ENCODE measurements at places on chromosomes 2 and 18.

GRCh38 chr18:70693246-70693645 lies 404.4 kb downstream of the SOCS6 start:
- no peak for DNase-seq

- DNase-seq = no peak
Measured at GRCh38 chr2:55213822-55214221, 18.3 kb downstream of the CLHC1 start.

GRCh38 chr18:5463831-5464230 lies 80.0 kb downstream of the EPB41L3 start:
- DNase-seq = no peak

- DNase-seq = no peak
Measured at GRCh38 chr2:239721531-239721930, 303.6 kb downstream of the NDUFA10 start.

DNA sequence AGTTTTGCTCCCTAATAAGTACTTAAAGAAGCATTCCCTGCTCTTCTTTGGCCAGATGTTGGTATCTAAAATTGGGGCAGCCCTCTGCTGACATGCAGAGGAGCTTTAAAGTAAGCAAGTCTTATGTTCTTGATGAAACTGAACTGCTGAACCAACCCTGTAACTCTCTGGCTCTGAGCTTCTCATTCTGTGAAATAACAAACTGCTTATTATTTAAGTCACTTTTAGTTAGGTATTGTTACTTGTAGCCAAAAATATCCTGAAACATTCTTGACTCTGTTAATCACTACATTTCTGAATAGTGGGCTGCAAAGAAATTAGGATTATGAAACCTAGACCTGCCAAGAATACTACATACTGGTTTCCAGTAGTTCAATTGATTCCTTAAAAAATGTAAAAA lies 15.5 kb downstream of the PPP3R1 start:
- no peak for DNase-seq

DNA sequence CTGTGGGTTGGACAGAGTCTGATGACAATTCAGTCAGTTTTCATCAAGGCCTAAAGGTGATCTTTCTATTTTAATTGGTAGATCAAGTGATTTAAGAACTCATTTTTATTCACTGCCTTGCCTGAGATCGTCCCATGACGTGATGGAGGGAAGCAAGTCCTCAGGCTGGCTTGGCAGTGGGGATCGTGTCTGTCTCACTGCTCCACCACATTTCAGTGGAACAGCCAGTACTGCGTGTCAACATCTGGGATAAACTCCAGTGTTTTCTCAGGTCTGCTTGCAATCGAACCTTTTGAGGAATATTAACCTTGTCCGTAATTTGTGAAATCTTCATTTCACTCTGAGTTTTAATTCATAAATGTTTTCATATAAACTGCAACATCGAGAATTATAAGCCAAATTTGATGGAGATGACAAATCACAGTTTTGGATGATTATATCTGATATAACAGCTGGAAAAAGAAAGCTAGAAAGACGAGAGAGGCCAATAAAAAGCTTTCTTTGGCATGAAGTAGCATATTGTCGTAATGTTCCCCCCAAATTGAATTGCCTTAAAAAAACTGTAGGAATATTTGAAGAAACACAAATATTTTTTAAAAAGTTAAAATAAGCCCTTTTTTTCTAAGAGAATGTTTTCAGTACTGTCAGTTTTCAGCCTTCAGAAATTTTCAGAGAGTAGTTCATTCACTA lies 414.7 kb upstream of the SPRED2 start:
- DNase-seq = no peak

- DNase-seq = no peak
Measured at GRCh38 chr2:241804326-241805229, 4.4 kb upstream of the NEU4 start.

GRCh38 chr2:226131299-226131784 lies 668.3 kb downstream of the IRS1 start:
- no peak for DNase-seq

DNA sequence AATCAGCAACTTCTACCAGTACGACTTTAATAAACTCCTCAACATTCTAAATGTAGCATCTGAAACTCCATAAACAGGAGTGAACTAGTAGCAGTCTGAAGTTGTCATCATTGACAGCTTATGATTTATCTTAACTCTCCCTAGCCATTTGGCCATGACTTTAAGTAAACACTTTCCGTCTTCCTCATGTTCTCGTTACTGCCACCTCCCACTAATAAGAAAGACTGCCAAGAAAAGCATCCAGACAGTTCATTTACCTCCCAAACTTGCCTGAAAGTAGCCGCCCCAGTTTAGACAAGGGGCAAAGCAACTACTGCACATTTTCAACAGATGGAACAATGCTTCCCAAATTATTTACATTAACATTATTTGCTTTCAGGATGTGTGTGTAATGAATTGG lies 287.5 kb downstream of the OSR1 start:
- no peak for DNase-seq

GRCh38 chr2:194867328-194867727 lies 789.7 kb upstream of the SLC39A10 start:
- no peak for DNase-seq

- DNase-seq = no peak
Measured at GRCh38 chr2:176956791-176957190, 255.8 kb upstream of the HNRNPA3 start.

GRCh38 chr2:54497763-54498680 lies 41.9 kb downstream of the SPTBN1 start:
- DNase-seq = no peak

DNA sequence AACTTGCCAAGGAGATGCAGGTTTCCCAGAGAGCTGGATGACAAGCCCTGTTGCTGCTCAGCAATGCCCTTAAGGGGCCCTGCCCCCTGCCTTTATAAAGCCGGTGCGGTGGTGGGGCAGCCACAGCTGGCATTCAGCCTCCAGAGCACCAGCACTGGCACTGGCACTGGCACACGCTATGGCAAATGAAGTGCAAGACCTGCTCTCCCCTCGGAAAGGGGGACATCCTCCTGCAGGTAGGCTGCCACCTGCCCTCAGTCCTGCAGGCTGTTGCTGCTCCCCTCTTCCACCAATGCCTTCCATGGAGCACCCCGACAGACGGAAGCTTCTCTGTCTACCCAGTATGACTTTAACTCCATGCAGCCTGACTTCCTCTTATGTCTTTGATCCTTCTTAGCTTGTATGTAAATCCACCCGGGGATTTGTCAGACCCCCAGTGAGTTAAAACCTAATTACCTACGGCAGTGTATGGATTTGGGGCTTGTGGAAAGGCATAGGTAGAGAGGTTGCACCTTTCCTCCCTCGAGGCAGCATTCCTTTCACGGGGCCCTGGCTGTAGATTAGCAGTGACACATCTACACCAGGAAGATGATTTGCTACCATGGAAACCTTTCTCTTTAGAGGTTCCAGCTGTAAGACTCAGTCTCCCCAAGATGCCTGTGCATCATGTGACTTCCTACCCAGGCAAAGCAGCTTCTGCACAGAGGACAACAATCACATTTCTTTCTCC lies at the start of gene DAPL1:
DAPL1 (plus strand) TSS at position 123 of the 730 bp plus-strand sequence; CDS start at position 179, 56 bp downstream.
- no peak for DNase-seq

DNA sequence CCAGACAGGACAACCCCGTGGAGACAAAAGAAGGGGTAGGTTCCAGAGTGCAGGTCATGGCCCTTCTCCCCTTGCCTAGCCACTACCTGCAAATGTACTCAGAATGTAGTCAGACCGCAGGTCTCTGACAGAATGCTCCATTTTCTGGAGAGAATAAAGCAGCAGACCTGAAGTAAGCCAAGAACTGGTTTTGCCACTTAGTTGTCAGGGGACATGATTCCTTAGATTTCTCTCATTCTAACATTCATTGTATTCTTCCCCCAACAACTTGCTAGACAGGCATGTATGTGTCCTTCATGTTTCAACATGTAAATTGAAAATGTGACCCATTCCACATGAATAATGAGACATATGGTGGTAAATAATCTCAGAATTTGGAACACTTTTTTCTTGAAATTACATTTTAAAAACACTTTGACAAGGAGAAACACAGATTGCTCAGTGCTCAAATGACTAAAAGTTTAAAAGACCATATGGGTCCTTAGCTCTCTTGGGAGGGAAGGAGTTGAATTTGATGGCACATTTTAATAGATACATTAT lies 142.4 kb downstream of the CCBE1 start:
- DNase-seq = no peak

DNA sequence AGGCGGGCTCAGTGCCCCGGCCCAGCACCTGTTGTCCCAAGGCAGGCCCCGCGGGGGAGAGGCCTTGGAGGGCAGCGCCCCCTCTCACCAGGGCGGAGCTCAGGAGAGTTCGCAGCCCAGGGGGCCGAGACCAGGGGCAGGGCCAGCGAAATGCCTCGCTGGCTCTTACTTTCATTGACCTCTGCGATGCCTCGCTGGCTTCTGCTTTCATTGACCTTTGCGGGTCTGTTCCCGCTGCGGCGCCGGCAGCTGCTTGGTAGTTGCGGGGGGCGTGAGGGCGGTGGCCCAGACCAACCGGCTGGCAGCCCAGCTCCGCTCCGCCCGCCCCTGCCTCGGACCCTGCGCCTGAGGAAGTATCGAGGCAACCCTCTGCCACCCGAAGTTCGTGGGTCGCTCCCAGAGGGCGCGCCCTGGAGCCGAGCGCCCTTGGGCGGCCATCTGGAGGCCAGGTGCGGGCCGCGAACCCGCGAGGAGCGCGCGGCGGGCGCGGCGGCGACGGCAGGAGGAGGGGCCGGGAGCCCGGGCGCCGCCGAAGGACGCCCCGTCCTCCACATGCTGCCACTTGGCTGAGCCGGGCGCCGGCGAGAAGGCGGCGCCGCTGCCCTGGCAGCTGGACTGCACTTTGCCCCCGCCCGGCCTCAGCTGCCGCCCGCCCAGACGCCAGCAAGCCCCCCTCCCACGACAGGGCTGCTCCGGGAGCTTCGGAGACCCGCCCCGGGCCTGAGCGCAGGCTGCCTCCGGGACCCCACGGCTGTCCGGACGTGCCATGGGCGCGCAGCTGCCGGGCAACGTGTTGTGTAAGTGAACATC lies 118.0 kb upstream of the MSTN start:
- DNase-seq = no peak

- DNase-seq = no peak
Measured at GRCh38 chr18:50665519-50665918, 105.6 kb downstream of the MAPK4 start.

DNA sequence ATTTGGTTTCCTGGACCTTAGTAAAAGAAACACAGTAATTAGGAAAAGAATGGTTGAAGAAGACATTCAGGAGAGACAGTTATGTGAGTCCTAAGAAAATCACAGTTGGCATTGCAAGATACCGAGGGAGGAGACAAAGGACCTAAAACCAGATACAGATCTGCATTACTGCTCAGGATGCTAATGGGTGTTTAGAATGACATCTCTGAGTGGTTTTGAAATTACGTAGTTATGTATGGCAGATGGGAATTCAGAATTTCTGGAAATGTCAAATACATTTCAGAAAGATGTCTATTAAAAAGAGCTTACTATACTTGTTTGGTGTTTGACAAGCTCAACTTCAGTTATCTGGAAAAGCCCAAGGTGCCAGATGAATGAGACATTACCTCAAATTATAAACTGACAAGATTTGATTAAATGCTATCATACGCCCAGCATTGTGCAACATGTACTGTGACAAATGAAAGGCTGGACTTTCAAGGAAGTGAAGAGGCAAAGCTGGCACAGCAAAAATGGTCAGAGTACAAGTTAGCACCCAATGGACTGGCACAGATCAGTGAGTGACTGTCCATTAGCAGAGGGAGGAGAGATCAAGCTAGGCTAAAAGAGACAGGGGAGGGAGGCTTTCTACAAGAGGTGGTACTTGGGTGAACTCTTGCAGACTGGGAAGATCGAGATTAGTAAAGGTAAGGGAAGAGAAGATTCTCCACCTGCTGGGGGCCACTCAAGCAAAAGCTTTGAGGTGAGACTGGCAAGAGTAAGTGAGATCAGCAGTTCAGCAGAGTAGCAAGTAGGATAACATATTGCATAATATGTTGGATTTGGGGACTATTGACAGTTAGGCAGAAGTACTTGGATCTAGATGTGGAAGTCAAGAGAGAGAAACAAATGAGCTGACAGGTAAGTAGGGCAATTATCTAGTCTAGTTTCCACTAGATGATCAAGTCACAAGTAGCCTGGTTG lies 168.9 kb downstream of the CYRIA start:
- no peak for DNase-seq

GRCh38 chr2:159716857-159717256 lies 4.6 kb downstream of the MARCHF7 start:
- no peak for DNase-seq

GRCh38 chr2:226799976-226800940 lies 638 bp upstream of the IRS1 start:
- DNase-seq = no peak

GRCh38 chr2:174586418-174587295 lies 10.9 kb downstream of the WIPF1 start:
- no peak for DNase-seq

DNA sequence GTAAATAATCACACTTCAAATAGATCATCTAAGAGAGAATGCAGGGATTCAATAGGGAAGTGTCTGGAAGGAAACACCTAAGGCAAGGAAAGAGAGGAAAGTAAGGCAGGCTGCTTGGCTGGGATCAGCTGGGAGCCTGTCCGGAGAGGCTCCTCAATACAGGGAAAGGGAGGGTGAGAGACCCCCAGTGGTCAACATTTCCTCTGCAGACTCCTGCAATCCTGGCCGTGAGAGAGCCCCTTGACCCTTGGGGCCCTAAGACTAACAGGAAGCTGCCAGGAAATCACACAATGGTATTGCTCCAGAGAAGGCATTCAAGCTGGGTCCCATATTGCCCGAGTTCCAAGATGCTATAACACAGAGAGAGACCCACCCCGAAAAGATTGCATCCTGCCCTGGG lies 549.4 kb downstream of the NYAP2 start:
- DNase-seq = no peak

- no peak for DNase-seq
Measured at GRCh38 chr18:61869636-61870035, 23.2 kb downstream of the RNF152 start.

DNA sequence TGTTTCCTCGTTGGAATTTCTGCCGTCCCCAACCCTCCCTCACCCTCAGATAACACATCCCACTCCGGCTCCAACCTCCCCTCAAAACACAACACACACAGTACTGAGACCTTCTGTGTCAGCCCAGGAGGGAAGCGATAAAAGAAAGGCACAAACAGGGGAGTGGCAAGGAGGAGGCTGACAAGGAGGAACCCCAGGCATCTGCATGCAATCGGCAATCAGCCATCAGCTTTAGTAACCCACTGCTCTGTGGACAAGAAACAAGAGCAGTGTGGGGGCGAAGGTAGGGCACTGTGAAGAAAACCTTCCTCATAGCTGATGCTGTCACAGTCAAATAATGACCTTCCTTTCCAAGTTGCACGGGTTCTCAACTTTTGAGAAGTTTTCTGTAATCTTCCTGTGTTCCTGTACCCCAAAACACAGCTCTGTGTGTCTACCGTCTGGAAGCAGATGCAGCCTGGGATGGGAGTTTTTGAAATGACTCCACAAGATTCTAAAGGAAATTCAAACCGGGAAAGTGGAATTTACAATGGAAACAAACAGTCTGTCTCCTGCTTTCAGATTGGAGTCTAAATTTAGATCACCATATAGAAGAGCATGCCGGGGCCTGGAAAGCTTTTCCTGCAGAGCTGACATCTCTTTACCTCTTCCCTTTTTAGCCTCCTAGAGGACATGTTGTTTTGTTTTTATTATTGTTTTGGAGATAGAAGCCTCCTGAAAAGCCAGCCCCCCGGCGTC lies 16.4 kb upstream of the LPIN2 start:
- DNase-seq = no peak

Data from central memory CD8-positive, alpha-beta T cell (primary cell).